ENCODE measurements at places on chromosomes 7 and 10.

DNA sequence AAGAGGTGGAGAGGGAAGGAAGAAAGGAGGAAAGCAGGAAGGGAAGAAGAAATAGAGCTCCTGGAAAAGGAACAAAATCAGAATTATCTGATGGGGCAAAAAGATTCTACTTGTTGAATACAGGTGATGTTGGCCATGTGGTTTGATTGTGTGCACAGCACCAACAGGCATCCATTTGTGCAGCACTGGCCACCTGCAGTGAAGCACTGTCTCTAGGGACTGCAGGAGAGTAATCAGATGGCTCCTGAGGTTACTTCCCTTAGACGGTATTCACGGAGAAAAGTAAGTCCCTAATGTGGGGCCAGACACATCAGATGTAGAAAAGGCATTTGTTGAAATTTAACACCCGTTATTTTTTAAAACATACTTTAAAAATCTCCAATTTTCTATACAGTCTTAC, 135.3 kb upstream of the VIPR2 start:
- no peak for DNase-seq

DNA sequence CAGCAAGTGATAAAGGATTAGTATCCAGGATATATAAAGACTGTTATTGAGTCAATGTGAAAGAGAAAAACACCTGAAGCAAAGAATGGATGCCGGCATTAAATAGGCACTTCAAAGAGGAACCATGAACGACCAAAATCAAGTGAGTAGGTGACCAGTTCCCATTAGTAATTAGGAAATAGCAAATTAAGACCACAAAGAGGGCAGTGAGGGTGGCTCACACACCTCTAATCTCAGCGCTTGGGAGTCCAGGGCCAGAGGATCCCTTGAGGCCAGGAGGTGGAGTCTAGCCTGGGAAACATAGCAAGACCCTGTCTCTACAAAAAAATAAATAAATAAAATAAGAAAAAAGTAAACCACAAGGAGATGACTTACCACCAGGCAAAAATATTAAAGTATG, 1.5 kb upstream of the ANTXRL start:
- no peak for DNase-seq

DNA sequence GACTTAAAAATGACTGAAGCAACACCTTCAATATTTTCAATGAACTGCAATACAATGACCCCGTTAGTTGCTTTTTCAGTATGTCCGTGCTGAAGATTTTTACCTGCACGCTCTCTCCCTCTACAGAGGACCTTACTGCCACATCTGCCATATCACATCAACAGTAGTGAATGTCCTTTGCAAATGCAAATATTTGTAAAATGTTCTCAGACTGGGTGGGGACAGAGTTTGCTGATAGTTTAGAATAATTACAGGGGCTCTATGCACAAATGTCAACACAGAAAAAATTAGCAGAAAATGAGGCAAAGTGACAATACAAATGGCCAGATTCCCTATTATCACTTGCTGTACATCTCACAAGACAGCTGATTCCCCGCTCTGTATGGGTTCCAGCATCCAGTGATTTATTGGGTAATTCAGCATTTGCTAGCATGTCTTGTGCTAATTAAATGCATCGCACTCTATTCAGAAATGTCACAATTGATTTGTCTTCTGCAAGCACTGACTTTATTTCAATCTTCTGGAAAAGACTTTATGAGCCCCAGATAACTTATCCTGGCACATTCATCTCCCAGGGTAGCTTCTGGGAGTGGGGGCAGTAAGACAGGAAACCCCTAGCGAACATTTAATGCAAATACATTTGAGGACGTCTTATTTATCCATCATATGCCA, 69.1 kb upstream of the PTER start:
- no peak for DNase-seq

GRCh38 chr10:7260912-7261311, 149.9 kb downstream of the SFMBT2 start:
- DNase-seq = no peak

GRCh38 chr7:44073664-44074348, 8.4 kb upstream of the PGAM2 start:
- DNase-seq = peak; percentile 89

DNA sequence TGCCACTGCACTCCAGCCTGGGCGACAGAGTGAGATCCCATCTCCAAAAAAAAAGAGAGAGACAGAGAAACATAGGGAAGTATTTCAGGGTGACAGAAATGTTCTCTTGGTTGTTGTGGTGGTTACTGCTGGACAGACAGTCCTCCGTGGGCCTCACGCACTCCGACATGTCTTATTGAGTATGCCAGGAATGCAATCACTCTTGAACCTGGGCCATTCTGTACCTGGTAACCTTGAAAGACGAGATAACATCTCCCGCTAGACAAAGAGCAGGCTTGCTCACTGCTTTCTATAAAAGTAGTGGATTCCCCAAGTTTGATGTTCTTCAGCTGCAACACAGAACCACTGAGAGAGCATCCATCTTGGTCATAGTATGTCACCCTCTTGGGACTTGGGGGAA, 6.7 kb downstream of the CACUL1 start:
- DNase-seq = no peak

- no peak for DNase-seq
These were observed 126.2 kb downstream of the NEURL1 start for GRCh38 chr10:103619424-103620351.
